ENCODE measurements at places on chromosomes 5 and 9.

DNA sequence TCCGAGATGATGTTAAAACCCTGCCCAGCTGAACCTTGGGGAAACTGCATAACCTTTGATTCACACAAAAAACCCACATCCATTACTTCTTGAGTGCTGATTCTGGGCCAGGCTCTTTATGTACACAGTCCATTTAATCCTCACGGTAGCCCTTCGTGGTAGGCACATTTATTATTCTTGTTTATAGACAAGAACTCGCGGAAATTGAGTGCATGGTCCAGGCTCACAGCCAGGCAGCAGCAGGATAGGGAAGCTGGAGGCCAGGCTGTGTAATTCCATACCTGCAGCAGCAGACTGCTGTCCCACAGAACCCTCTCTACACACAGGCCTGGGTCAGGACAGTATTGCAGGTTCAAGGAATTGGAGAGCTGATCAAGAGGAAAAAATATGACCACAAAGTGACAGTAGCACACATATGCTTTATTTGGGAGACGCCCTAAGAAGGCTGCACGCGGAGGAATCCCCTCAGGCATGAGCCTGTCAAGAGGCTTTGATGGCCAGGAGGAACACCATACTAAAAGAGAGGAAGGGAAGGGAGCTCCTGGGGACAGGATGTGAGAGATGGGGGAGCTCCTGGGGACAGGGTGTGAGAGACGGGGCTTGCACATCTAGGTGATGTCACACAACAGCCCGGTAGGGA is 28.4 kb upstream of the FAM120A start:
- DNase-seq: no peak

- no peak for DNase-seq
Measured at GRCh38 chr5:67166460-67167285, 29.9 kb downstream of the CD180 start.

DNA sequence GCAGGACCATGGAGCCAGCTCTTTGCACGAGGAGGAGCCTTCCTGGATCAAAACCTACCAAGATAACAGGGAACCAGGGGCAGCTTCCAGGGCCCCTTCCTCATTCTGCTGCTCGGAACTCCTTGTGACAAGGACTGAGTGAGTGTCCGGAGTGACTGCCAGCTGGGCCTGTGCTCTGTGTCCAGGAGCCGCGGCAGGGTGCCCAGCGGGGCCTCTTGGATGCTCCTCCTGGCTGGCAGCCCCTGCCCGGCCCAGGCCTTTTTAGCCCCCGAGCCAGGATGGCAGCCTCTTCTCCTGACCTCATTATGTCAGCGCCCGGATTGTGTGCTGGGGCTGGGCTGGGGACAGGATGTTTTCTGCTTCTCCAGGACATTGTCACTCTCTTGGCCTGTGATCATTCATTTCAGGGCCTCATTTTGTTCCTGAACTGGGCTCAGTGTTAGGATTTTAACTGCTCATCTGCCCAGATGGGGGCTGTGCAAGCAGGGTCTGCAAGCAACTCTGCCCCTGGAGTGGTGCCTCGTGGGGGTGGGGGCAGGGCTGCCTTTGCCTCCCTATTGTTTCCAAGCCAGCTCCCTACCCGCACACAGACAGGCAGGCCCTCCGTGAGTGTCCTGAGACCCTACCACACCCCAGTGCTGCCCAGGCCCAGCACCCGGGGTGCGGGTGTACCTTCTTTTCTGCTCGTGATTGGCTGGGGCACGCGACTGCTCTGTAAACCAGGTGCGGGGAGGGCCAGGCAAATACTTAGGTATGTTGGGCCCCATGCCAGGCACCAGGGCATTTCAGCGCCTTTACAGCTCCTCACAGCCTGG is 161.6 kb downstream of the COL23A1 start:
- no peak for DNase-seq

DNA sequence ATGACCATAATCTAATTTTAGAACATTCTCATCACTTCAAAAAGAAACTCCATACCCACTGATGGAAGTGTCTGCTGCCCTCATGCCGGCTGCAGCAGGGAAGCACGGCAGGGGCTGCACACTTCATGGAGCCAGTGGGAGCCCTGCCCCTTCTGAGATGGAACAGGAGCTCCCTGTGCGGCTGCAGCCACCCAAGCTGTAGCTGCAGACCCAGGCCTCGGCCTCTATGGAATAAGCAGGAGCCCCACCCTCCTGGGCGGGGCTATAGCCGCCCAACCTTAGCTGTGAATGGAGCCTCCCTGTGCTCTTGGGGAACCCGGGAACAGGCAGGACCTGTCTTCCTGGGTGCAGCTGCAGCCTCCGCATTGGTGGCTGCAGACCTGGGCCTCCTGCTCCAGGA is 128.5 kb downstream of the NUDT12 start:
- DNase-seq: no peak

- DNase-seq: no peak
Measured at GRCh38 chr5:124341066-124341858, 405.2 kb downstream of the ZNF608 start.

- DNase-seq: no peak
Measured at GRCh38 chr5:68333649-68334552, 118.3 kb downstream of the PIK3R1 start.

DNA sequence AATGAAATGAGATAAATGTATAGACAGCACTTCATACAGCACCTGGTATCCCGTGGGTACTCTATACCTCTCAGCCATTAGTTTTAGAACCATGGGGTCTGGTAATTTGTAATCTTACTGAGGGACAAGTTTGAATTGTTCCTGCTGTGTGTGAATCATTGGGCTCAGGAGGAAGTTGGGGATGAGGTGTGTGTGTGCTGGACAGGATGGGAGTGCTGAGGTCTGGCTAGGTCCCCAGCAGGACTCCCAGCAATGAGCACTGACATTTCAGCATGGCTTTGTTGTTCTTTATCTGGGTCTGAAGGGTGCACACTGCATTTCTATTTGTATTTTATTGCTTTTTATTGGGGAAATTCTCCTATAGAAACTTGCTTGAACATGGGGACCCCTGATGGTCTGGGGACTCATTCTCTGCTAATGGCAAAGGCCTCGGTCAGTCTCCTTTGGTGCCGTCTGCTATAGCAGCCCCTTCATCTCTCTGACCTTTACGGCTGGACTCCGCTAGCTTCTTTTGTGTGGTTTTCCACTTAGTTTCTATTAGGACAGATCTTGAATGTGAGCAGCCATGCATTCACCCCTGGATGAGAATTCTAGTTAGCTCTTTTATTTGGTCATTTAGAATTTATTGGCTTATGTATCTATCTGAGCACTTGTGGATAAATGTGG is 98.1 kb downstream of the SREK1 start:
- DNase-seq: no peak

Measured in cortex of kidney (tissue), 1 donor.